ENCODE measurements at places on chromosomes 2 and 18.

GRCh38 chr2:20454036-20454981 lies 7.4 kb downstream of the RHOB start:
- DNase-seq: no peak

GRCh38 chr18:58041633-58042032 lies 2.4 kb upstream of the NEDD4L start:
- no peak for DNase-seq

DNA sequence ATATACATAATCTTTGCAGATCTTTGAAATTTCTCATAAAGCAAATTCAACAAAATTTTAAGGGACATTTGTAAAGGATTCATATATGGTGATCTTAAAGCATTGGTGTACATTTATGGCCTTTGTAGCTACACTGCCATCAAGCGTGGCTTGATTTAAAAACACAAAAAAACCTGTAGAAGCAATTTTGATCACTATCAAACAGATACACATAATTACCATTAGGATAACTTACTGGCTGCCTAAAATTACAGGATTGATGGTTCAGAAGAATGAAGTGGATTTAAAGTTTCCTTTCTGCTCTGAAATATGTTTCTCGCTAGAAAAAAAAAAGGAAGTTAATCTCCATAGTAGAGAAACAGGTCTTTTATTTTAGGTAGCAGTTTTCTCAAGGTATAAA lies 31.4 kb downstream of the MAPRE2 start:
- DNase-seq: no peak

GRCh38 chr2:18067588-18068384 lies 189.3 kb downstream of the KCNS3 start:
- DNase-seq: no peak

DNA sequence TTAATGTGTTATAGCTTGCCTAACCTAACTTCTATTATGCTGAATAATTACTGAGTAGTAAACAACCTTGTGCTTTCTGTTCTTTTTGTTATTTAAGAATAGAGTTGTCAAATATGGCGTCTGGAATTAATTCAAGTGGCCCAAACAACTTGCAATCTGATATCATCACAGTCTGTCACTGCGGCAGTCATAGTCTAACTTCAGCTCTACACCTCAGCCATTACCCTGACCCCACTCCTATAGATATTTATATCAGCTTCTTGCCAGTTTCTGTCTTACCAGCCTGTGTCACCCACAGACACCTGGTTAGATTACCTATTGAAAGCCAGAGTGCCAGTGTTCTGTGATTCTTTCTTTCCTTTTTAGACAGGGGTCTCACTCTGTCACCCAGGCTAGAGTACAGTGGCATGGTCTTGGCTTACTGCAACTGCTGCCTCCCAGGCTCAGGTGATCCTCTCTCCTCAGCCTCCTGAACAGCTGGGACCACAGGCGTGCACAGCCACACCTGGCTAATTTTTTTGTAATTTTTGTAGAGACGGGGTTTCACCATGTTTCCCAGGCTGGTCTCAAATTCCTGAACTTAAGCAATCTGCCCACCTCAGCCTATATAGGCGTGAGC lies 14.1 kb upstream of the KLHL41 start:
- no peak for DNase-seq

- DNase-seq: no peak
Measured at GRCh38 chr2:74569686-74570085, 15.2 kb downstream of the DOK1 start.

DNA sequence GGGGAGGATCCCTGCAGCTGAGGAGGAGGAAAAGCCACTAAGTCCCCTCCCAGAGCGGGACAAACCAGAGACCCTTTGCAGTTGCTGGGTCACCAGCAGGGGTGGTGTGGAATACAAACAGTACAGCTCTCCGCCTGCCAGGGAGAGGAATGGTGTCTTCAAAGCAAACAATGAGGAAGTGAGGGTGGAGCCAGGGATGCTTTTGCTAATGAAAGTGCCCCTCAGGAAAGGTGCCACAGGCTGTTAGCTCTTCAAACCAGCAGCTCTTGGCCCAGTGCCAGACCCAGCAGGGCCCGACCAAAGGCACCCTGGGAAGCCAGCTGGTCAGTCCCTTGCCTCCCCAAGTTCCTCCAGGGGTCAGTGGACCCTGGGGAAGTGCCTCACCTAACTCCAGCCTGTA lies 102.8 kb downstream of the HIBCH start:
- DNase-seq: peak; percentile 12

- DNase-seq: no peak
Measured at GRCh38 chr2:232113821-232114220, 152.3 kb downstream of the DIS3L2 start.
